ENCODE measurements at places on chromosomes 12 and 14.

DNA sequence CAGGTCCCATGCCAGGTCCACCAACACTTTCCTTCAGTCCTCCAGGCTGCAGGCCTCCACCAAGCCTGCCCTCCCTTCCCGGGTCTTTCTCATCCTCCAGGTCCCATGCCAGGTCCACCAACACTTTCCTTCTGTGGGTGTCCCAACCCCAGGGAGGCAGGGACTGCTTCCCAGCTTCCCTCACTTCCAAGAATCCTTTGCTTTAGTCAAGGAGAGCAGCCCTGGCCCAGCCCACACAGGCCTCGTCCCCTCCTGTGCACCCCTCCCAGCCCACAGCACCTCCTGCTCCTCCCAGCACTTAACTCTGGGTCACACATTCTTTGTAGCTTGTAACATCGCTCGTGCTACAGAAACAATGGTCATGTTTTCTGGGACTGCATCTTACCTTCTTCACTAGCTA is 72.9 kb downstream of the TESC start:
- DNase-seq: no peak

DNA sequence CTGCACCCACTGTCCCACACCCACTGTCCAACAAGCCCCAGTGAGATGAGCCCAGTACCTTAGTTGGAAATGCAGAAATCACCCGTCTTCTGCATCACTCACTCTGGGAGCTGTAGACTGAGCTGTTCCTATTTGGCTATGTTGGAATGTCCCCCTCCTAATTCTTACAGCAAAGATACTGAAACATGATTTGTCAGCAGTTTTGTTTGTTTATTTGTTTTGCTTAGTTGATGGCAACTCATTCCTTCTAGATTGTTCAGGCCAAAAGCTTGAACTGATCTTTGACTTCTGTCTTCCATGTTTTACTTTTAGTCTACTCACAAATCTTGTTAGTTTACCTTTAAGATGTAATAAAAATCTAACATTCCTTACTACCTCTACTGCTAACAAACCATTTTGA is 233.6 kb upstream of the MIS18BP1 start:
- no peak for DNase-seq

- DNase-seq: no peak
Measured at GRCh38 chr12:16499611-16500010, 106.4 kb downstream of the LMO3 start.

GRCh38 chr14:23916446-23916845 is 37.1 kb upstream of the DHRS4 start:
- DNase-seq: no peak

DNA sequence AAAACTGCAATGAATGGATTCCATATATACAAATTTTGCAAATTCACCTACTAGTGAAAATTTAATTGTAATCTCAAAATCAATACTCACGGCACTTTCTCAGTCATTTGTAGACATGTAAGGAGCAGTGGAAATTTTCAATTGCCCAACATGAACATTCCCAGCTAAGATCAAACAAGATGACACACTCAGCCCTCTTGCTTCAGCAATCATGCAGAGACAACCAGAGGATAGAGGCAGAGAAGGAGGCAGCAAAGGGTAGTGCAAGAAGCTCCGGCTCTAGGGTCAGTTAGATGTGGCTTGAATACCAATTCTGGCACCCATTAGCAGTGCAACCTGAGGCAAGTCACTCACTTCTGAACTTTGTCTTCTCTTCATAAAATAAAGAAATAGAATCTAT is 91.5 kb upstream of the SLC35F4 start:
- DNase-seq: no peak

DNA sequence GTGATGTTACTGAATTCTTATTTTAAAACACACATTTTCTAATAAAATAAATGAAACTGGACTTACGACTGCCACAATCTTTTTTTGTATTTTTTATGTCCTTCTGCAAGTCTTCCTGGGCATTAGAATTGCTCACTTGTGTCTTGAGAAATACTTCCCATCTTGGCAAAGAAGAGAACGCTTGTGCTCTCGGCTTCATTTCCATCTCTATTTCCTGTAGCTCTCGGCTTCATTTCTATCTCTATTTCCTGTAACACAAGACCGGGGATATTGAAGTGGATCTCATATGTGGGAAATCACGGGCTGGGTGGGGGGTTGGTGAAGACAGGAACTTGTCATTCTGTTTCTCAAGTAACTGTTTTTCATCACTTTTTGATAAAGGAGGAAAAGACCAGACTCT is 77.9 kb downstream of the EP400 start:
- DNase-seq: no peak

GRCh38 chr14:51873221-51873893 is 12.9 kb downstream of the GNG2 start:
- DNase-seq: no peak

DNA sequence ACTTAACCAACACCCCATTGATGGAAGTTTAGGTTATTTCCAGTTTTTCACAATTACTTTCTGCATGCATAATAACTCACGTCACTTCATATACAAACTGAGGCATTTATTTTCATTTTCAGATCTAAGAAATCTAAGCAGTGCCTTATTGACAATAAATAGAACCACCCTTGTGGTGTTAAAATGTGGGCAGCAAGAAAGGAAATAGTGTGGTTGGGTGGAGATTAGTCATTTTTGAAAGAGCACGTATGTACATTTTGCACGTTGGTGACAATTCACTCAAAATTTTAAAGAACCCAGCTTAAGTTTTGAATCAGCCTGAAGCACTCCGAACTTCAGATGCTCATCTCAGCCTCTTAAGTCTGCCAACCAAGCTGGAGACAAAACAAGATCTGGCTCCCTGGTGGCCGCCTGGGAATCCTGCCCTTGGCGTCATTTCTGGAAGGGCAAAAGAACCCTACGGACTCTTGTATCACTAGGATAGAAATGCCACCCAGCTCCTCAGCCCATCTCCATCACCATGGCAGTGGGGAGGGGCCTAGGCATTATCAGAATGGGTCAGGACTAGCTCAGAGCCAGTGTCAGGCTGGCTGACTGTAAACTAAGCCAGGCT is 89.5 kb upstream of the BCL2L14 start:
- DNase-seq: no peak

Measured in anterior cingulate cortex (tissue), 58 donors.